Cerebellum (tissue), 4 donors: ENCODE measurements at places on chromosomes 12 and 14. TPM values are rescaled to one million over a fixed set of nuclear protein-coding genes. Genes with fewer than 3 reads are reported as not detected.

DNA sequence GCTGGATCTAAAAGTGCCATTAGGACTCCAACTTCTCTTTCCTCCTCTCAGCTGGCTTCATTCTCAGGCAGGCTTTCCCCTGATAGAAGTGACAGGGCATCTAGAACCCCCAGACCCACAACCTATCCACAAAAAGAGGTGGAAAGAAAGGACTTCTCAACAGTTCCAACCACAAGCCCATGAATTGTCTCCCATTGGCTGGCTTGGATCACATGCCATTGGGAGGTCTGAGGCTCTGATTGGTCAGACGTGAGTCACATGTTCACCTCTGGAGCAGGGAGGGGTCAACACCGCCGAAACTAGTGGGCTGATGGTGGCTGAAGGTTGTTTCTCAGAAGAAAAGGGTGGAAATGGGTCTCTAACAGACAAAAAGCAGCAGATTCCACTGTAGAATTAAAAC, 47.2 kb downstream of the DRAM1 start:
- DNase-seq, result no peak

EGLN3 gene
- total RNA-seq, result 9.2 TPM

KRT3 gene
- not detected for total RNA-seq

FAM186B gene
- 0.18 TPM for total RNA-seq

DNA sequence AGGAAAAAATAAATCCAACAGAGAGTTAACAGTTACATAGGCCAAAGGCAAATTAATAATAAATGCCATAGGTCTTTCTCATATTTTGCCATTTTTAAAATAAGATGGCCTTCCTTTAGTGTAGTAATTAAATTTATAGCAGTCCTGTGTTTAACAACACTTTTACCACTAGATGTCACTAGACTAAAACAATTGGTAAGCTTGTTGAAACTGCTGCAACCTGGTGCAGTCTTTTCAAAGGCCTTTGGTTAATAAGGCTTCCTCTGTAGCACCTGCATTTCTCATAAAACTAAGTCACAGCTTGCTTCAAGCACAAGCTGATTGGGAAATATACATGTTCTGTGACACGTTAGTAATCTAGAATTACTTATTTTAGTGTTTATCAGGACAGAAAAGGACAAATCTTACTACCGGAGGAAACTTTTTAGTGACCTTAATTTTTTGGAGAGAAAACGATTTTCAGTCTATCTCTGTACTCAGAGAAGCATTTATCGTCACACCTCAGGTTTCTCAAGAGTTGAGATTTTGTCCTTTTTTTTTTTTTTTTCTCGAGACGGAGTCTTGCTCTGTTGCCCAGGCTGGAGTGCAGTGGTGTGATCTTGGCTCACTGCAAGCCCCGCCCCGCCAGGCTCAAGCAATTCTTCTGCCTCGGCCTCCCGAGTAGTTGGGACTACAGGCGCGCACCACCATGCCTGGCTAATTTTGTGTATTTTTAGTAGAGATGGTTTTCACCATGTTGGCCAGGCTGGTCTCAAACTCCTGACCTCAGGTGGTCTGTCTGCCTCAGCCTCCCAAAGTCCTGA, 20.0 kb downstream of the BORCS5 start:
- DNase-seq, result peak; percentile 83

- no peak for DNase-seq
Measured at GRCh38 chr12:108047071-108047550, 82.0 kb upstream of the WSCD2 start.

GRCh38 chr14:30322819-30323218, 236.1 kb upstream of the G2E3 start:
- DNase-seq, result no peak

GRCh38 chr12:53227836-53228235, 4.2 kb downstream of the RARG start:
- no peak for DNase-seq

DNA sequence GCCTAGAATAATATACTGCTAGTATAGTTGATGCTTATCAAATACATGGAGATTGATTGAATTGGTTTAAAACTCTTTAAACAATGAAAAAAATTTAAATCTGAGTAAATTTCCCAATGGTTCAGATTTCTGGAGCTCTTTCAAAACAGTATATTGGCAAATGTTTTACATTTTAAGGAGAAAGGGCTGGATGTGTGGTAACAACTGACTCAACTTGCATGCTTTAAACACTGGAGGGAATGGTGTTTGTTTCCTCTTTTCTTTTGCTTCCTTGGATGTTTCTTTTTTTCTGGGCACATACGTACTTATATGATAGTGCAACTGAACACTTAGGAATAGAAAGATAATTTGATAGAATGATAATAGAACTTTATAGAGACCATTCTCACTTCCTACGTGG, 73.8 kb upstream of the RFX4 start:
- DNase-seq, result no peak

RAD9B gene
- 0.91 TPM for total RNA-seq

KRR1 gene
- 41.6 TPM for total RNA-seq

- DNase-seq, result no peak
Measured at GRCh38 chr12:83408146-83408545, 721.4 kb downstream of the TMTC2 start.

- no peak for DNase-seq
Measured at GRCh38 chr12:18721452-18721851, 16.4 kb downstream of the PLCZ1 start.

DNA sequence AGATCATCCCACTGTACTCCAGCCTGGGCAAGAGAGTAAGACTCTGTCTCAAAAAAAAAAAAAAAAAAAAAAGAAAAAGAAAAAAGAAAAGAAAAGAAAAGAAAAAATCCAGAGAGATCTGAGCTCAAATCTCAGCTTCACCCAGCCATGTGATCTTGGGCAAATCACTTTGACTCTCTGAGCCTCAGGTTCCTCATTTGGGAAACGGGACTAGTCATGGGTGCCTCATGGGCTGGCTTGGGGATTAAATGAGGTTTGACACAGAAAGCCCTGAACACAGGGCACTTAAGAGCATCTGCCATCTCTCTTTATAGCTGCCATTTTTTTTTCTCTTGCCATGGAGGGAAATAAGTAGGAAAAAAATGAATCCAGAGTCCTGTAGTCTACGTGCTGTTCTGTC, 86.2 kb upstream of the MYL2 start:
- DNase-seq, result no peak
